Fibroblast of mammary gland (primary cell): ENCODE measurements at places on chromosomes 11 and 22.
A peak's percentile ranks its signal among the peaks of the same experiment; 100 is the strongest.

DNA sequence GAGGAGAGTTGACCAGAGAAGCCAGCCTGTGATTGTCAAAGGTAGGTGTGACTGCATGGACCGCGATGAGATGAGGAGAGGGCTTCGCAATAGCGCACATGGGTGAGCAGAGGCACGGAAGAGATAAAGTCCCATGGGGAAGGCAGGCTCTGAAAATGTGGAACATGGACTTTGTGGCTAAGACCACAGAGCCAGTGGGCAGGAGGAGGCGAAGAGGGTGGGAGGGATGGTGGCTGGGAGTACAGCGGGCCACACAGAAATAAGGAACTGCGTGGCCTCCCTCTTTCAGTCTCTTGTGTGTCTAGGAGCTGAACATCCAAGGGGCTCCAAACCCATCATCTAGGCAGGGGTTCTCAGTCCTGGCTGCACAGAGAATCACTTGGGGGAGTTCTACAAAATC is 98.6 kb downstream of the TENM4 start:
- DNase-seq: no peak

DNA sequence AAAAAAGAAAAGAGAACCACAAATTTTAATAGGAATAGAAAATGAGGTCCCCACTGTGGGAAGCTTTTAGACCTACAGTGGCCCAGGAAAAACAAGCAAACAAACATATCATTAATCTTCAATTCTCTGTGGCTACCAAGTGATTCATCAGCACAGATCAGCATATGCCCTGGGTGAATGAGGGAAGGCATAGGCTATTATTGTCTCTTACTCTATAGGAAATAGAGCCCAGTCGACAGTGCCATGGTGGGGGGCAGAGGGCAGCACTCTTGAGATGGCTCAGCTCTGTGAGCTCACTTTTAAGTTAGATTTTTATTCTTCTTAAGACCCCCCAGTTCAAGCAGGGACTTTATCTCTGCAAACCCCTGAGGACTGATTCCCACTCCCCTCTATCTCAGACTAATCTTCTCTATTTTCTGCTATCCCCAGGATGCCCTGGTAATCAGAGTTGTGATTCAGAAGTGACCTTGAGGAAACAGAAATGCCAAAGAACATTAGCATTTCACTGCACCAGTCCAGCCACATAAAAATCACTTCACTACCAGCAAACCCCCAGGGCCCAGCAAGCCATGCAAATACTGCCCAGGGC is 9.5 kb upstream of the FEZ1 start:
- DNase-seq: no peak

GRCh38 chr11:101944923-101945322 is 28.6 kb upstream of the ANGPTL5 start:
- no peak for DNase-seq

- no peak for DNase-seq
Observed at GRCh38 chr11:7524462-7525235, 10.8 kb downstream of the PPFIBP2 start.

DNA sequence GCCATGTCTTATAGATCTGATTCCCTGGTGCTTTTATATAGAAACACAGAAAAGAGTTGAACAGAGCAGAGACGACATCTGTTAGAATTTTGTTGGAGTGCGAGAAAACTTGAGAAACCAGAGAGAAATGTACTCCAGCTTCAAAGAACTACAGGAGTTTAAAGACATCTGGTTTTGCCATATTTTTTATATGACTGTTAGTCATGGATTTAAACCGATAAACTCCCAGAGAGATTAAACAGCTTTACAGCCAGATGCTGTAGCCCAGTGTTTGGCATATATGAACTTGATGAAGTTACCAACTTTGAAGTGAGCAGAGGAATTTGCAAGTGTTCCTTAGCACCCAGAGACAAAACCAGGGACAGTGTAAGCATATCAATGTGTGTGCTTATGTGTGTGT is 1083.1 kb downstream of the LRRC4C start:
- peak; percentile 29 for DNase-seq

DNA sequence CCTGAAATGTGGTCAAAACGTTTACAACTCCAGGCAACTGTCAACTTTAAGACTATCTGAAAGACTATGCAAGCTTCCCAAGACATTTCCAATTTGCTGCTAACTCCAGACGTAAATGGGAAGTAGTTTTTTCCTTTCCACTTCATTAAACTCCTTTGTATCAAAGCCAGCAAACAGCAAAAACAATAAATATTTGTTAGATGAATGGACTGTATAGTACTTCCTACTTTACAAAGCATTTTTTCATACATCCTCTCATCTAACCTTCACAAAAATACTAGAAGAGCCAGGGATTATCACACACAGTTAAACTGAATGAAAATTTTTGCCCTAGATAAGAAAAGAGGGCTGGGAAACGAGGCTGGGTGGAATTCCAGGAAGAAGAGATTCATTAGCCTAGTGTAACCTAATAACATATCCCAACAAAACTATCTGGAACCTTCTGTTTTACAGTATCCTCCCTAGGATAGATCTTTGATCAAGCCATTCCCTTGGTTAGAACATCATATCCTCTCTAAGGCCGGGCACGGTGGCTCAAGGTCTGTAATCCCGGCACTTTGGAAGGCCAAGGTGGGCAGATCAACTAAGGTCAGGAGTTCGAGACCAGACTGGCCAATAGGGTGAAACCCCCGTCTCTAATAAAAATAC is 10.4 kb downstream of the NUP98 start:
- DNase-seq: no peak

DNA sequence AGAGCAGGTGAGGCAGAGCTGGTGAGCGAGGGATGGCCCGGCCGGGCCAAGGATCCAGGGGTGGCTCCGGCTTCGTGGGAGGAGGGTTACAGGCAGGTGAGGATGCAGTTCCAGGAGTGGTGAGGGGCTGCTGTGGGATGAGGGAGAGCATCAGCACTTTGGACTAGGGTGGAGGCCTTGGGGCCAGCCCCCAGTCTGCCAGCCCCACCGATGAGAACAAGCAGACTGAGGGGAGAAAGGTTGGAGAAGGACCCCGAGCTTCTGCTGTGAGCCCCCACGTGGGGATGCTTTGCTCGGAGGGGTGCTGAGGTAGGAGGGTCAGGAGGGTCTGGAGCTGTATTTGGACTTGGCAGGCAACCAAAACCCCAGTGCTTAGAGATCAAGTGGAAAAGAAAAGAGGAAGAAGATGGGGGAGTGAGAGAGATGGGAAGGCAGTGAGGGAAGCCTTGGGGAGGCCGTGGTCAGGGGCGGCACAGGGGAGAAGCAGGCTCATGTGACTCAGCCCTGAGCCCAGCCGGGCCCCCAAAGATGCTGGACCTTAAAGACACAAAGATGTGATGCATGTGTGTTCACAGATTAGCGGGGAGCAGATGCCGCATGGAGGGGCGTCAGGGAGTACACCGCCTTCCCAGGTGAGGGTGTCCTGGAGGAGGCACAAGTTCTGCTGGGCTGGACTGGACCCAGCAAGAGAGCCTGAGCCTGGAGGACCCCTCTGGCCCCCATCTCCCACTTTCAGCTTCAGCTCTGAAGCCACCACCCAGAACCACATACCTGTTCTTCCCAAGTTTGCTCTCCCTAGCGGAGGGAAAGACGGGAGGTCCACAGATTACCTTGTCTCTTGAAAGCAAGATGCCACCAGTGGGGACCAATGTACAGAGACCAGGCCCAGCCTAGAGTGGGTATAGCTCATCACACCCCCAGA is 91.3 kb downstream of the CDKN1C start:
- no peak for DNase-seq

GRCh38 chr11:35138606-35138942 is 397 bp upstream of the CD44 start:
- DNase-seq: peak; percentile 55

DNA sequence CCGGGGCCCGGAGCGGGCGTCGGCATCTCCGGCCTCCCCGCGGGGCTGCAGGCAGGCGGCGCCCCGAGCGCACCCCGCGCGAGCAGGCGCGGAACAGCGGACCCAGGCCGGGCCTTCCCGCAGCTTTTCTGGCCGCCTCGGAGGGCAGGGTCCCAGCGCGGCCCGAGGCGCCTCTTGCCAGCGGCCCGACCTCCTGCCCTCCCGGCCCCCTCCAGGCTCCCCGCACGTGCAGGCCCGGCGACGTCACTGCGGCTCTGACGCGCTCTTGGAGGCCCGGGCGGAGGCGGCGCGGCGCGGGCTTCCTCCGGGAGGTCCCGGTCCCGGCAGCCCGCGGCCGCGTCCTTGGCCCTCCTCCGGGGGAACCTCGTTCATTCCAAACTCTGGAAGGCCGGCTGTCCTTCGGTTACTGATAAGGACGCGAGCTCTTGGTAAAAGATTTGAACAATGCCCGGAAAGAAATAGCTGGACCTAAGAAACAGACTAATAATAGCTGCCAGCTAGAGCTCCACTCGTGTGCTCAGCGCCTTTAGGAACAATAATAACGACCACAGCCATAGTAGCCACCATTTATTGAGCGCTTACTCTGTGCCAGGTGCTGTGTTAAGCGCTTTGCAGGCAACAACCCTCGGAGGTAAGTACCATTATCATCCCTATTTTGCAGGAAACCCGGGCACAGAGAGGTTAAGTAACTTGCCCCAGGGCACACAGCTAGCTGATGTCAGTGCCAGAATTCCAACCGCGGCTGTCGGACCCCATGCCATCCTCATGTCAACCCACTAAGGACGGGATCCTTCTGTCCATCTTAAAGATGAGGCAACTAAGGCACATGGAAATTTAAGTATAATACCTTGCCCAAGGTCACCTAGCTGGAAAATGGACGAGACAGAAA is 39.1 kb upstream of the CREB3L1 start:
- peak; percentile 65 for DNase-seq

- DNase-seq: no peak
Observed at GRCh38 chr22:25406510-25407210, 157.8 kb upstream of the GRK3 start.

DNA sequence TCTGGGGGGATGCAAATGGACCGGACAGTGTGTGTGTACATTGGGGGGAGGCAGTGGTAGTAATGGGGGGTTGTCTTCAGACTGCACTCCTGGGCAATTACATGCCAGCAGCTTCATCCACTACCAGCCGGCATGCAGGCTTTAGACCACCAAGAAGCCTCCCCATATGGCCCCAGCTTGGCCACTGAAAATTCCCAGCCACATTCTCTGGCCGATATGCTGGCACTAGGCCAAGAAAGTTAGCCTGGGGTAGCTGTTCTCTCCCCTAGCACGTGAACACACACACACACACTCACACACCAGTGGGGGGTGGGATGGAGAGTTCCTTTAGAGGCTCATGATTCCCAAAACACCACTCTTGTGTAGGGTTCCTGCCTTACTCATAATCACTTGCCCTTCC is 3.6 kb upstream of the ROBO3 start:
- no peak for DNase-seq

DNA sequence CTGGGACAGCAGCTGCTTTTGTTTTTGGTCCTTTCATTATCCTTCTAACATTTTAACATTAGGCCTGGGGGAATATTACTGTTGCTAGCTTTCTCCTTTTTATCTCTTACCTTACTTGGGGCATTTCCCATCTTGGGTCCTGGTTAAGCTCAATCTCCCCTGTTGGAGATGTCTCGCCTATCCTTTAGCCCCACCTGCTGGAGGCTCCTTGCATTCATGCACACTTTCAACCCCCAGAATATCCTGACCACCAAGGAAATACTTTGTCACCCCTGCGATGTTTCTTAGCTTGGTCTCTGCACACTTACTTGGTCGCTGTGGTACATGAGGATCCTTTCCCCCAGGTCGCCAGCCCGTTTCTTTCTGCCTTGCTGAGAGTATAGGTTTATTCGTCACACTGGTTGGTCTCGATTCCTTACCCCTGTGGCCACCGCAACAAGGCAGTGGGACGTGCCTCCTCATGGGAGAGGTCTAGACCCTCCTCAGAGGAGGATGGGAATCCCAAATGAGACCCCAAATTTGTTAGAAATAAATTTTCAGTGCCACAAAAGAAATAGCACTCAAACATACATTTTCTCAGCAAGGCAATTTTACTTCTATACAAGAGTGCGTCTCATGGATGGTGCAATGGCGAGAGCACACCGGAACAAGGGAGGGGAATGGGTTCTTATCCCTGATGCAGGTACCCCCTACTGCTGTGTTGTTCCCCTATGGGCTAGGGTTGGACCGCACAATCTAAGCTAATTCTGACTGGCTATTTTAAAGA is 5.4 kb upstream of the TXN2 start:
- peak; percentile 67 for DNase-seq

GRCh38 chr22:27680636-27681035 is 120.9 kb downstream of the MN1 start:
- no peak for DNase-seq

- no peak for DNase-seq
Observed at GRCh38 chr11:120134931-120135228, 3.0 kb downstream of the TRIM29 start.

- DNase-seq: no peak
Observed at GRCh38 chr22:20405931-20406685, 12.2 kb downstream of the ZNF74 start.

DNA sequence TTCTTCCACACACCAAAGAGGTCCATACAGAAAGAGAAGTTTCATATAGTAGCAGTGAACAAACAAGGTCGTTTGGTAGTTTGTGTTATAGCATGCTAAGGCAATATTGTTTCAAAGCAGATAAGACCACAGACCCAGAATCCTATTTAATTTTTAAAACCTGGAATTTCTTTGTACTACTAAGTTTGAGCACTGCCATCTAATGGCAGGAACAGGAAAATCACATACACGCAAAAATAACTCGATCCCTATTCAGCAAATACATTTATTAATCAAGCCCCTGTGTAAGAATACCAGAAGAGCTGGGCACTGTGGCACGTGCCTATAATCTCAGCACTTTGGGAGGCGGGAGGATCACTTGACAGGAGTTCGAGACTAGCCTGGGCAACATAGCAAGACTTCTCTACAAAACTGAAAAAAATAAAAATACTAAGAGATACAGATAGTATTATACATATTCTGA is 2.9 kb upstream of the BTBD10 start:
- DNase-seq: peak; percentile 61

DNA sequence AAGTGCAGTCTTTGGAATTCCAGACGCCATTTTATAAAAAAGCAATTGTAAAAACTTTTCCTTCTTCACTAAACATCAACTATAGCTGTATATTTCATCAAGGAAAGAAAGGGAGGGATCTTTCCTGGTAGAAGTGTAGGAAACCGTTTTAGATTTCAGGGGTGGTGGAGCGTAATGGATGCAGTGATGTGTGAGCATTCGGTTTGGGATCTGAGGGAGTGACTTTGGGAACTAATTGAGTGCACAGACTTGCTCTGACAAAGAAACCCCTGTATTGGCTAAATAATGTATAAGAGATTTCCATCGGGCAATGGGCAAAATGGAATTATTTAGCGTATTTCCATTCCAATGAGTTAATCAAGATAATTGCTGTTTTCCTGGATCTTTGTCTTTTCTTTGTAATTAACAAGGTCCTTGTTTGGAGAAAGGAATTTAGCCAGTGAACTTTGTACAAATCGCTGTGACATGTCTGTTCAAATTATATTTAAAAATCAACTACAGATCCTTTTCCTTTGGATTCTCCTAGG is 125.0 kb upstream of the NARS2 start:
- DNase-seq: no peak

- DNase-seq: no peak
Observed at GRCh38 chr11:76159983-76160661, 46.2 kb downstream of the WNT11 start.
